ENCODE measurements at places on chromosomes 7 and 10. TPM values are rescaled to one million over a fixed set of nuclear protein-coding genes. Genes with fewer than 3 reads are reported as not detected.

Gene ANKRD61
- total RNA-seq: not detected

Gene TAX1BP1
- 65.1 TPM for total RNA-seq

GRCh38 chr10:65126288-65126687 lies 1605.1 kb downstream of the REEP3 start:
- no peaks in the 10 kb centered on the region for H3K4me1 ChIP-seq
- no peak for DNase-seq
- H3K27me3 ChIP-seq: no peaks in the 10 kb centered on the region
- H3K27ac ChIP-seq: no peak overlapping the region
- H3K4me3 ChIP-seq: no peak overlapping the region
- H3K36me3 ChIP-seq: no peaks in the 10 kb centered on the region

GRCh38 chr7:94530109-94530508 lies 20.5 kb downstream of the CASD1 start:
- H3K4me1 ChIP-seq: no peaks in the 10 kb centered on the region
- peaks cover 15% of the 10 kb centered on the region for H3K36me3 ChIP-seq
- no peak overlapping the region for H3K27ac ChIP-seq

DNA sequence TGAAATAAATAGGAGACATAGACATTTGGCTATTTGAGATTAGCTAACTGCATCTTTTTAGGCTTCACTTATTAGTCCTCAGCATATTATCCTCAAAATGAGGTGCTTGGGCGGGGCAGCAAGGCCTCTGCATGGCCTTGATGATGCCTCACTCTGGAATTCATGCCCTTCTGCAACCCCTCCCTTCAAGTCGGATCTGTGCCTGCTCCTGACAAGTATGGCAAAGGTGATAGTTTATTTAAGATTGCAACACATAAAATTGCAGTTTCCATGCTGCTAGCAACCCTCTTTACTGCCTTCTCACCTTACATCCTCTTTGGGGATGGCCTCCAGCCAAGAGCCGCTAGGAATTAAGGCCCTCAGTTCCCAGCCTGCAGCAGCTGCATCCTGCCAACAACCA lies 241.3 kb upstream of the ADARB2 start:
- H3K36me3 ChIP-seq: no peaks in the 10 kb centered on the region
- no peak overlapping the region for H3K4me3 ChIP-seq
- peaks cover under 1% of the 10 kb centered on the region for H3K27me3 ChIP-seq
- H3K27ac ChIP-seq: no peak overlapping the region
